Right ventricle myocardium superior (tissue), 1 donor: ENCODE measurements at places on chromosomes 4 and X. TPM values are rescaled to one million over a fixed set of nuclear protein-coding genes. Genes with fewer than 3 reads are reported as not detected.

TLR8 gene
- 1.1 TPM for total RNA-seq

RGN gene
- 17.7 TPM for total RNA-seq

DNA sequence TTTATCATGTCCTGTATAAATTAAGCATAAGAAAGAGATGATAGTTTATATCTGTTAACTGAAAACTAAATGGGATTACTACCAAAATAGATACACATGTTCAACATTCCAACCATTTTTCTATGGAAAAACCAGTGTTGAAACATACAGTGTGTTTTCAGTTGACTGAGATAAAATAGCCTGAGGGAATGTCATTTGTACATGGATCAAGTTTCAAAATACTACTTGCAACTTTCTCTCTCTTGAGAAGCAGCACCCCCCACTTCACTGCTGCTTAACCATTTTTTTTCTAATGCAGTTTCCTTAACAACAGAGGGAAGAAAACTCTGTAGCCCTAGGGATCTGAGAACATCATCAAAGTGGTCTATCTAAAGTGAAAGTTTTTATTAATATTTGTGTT lies 70.8 kb downstream of the NPNT start:
- no peak for DNase-seq

GRCh38 chrX:78384486-78384885 lies 57.1 kb upstream of the CYSLTR1 start:
- no peak for DNase-seq

DNA sequence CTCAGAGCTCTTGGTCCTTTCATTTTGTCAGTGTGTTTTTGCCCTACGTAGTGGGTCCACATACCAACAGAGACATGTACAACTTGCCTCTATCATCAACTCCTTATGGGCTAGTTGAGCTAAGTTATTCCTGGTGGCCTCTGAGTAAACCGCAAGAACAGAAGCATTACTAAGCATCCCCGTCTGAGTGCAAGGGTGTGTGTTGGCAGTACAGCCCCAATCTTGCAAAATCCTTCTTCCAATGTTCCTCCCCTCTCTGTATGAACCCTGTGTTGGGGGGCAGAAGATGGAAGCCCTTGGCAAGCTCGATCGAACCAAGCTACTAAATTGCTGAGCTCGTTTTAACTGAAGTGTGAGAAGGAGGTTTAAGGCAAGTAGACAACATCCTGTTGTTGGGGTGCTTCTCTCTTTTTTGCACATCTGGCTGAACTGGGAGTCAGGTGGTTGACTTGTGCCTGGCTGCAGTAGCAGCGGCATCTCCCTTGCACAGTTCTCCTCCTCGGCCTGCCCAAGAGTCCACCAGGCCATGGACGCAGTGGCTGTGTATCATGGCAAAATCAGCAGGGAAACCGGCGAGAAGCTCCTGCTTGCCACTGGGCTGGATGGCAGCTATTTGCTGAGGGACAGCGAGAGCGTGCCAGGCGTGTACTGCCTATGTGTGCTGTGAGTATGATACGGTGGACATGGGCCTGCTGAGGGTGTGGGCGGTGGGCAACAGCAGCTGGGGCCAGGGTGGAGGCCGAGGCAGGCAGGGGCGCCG lies at the start of gene SH2D1A:
TSS of gene SH2D1A (plus strand) at position 447 of the 760 bp plus-strand sequence. CDS start at position 527, 80 bp downstream.
- no peak for DNase-seq

DNA sequence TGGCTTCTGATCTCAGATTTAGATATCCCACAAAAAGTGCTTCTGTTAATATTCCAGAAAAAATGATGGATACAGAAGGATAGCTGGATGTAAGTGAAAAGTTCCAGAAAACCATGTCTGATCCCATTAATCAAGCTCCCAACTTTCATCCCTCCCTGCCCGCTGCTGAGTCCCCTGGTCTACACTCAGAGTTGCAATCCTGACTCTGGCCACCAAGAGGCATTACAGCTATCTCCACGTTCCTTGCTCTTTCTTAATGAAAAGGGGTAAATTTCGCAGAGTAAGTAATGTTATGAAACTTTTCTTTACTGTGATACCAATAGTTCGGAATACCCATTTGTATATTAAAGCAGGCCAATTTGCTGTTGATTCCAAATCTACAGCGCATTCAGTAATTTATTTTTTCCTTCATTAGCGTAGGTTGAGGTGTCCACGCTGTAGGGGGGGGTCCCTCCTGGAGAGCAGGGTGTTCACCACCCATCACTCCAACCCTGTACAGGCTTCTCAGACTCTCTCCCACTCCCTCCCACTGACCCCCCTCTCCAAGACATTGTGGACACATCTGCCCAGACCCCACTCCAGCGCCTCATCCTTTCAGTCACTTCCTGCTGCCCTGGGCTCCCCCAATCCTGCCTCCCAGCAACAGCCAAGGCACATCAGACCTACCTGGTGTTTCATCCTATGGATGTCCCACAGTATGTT lies 55.1 kb downstream of the RAB40A start:
- DNase-seq: no peak

DNA sequence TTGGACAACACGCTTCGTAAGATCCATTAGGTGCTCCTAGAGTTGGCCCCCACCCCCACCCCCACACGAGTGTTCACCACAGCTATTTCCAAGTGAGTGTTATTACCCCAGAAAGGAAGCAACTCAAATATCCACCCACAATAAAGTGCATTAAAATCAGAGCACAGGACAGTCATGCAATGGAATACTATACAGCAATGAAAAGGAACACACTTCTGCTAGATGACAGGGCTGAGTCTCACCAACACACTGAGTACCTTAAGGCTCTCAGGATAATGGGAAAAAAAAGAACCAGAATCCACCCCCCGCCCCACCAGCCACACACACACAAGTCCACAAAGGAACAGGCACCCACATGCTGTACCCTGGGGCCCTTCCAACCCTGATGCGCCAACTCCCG lies 21.0 kb downstream of the LRPAP1 start:
- no peak for DNase-seq

- DNase-seq: no peak
Observed at GRCh38 chr4:161604516-161605300, 559.1 kb downstream of the FSTL5 start.

GRCh38 chr4:76250962-76251361 lies 559 bp upstream of the FAM47E start:
- DNase-seq: no peak

- no peak for DNase-seq
Observed at GRCh38 chr4:99389606-99390005, 37.1 kb upstream of the ADH1C start.

DNA sequence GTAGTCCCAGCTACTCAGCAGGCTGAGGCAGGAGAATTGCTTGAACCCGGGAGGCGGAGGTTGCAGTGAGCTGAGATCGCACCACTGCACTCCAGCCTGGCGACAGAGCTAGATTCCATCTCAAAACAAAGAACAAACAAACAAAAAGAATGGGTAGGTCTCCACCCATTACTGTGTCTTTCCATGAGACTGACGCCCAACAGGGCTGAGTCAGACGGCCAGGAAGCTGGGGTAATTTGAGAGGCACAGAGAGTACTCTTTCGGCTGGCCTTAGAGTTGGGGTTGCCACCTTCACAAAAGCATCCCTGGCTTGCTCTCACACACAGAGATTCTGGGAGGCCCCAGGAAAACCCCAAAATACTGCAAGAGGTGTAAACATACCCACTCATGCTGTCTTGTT lies 72.0 kb upstream of the DHRSX start:
- DNase-seq: no peak

- DNase-seq: no peak
Observed at GRCh38 chrX:23902419-23902818, 5.3 kb downstream of the APOO start.

DNA sequence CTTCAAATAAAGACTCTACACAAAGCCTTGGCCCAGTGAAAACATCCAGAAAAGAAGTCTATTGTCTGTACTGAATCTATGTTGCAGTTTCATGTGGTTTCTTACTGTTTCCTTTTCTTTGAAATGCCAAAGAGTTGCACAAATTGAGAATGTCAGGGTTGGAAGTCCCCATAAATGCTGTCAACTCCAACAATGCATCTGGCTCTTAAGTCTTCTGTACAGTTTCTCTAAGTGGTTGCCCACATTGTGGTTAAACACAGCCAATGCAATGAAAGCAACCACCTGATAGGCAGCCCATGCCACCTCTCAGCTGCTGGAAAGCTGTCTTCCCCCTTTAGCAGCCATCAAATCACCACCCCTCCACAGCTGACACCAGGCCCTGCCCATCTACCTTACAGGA lies 67.2 kb upstream of the C1GALT1C1 start:
- DNase-seq: no peak

GRCh38 chrX:42505016-42505415 lies 272.9 kb downstream of the PPP1R2C start:
- no peak for DNase-seq

TAF7L gene
- total RNA-seq: not detected

ENPEP gene
- total RNA-seq: 3.3 TPM

SLC10A6 gene
- total RNA-seq: 0.43 TPM

OTC gene
- total RNA-seq: not detected

DNA sequence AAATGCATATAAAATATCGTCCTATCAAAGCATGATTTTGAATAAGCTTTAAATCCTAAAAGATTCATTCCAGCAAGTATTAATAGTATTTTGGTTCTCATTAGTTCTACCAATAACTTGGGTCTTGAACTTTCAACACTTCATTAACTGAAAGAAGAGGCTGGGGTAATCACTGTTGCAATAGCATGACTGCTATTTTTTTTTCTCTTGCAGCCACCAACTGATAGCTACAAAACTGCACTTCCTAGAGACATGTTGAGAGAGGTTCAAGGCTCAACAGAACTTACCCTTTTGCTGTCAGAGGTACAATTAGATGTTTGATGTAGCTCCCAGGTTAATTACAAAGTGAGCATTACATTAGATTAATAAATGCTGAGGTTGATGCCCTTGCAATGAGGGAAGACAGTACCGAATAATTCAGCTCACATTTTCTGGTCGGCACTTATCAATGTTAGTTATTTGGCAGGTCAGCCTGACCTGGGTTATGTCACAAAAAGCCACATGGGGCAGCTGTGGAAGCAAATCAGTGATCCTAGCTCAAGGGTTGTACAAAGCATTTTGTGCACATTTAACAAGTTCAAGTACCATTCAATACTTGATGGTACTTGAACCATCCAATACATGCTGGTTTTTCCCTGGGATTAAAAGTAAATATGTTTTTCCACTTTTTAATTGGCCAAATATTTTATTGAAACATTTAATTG lies 29.9 kb upstream of the TET2 start:
- DNase-seq: no peak

FAM3A gene
- 51.3 TPM for total RNA-seq

BGN gene
- total RNA-seq: 35.3 TPM
